ENCODE measurements at places on chromosomes 12 and 14. TPM values are rescaled to one million over a fixed set of nuclear protein-coding genes. Genes with fewer than 3 reads are reported as not detected.

- H3K36me3 ChIP-seq = no peaks in the 10 kb centered on the region
- DNase-seq = no peak
- no peak overlapping the region for H3K27ac ChIP-seq
- no peaks in the 10 kb centered on the region for H3K27me3 ChIP-seq
- H3K4me3 ChIP-seq = no peak overlapping the region
These were observed 332.2 kb downstream of the DUSP6 start for GRCh38 chr12:89020121-89020480.

DNA sequence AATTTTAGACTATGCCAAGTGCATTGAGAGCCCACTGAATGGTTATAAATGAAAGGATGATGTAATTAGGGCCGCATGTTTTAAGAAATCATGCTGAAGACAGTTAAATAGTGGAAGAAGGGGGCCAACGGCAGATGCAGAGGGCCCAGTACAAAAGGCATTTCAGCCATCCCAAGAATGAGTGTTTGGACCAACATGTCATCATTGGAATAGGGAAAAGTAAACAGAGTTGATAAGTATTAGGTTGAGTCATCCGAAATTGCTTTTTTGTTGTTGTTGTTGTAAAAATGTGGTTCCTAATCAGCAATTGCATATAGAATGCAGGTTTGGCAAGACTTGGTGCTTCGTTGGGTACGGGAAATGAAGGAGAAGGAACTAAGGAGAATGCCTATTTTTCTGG, 29.5 kb downstream of the BMP4 start:
- no peak for DNase-seq
- no peaks in the 10 kb centered on the region for H3K4me1 ChIP-seq
- no peaks in the 10 kb centered on the region for H3K27me3 ChIP-seq
- H3K27ac ChIP-seq = no peak overlapping the region

- no peak overlapping the region for H3K4me3 ChIP-seq
- H3K36me3 ChIP-seq = no peaks in the 10 kb centered on the region
- no peak overlapping the region for H3K27ac ChIP-seq
- H3K27me3 ChIP-seq = no peaks in the 10 kb centered on the region
- H3K4me1 ChIP-seq = no peaks in the 10 kb centered on the region
- no peak for DNase-seq
These were observed 106.7 kb downstream of the PPM1A start for GRCh38 chr14:60355768-60356167.

DNA sequence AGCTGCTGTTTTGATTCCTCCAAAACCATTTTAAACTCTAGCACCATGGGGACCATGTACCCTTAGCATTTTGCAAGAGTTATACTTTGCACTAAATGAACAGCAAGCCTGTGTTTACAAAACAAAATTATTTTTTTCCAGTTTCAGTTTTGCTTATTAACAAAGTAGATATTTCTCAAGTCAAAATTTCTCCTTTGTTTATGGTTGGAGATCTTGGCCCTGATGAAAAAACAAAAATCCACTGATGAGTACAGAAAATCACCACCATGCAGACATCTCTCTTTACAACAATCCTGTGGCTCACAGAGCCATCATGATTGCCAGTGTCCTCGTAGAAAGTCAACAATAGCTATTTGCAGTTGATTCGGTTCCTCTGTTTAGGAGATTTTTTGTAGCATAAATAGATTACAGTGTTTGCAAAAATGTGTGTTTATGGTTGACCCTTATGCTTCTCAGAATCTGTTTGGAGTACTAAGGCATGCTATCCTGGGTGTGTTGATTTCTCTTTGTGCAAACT, 201.1 kb upstream of the NUDT4 start:
- no peaks in the 10 kb centered on the region for H3K36me3 ChIP-seq
- H3K4me3 ChIP-seq = no peak overlapping the region
- no peak overlapping the region for H3K27ac ChIP-seq
- DNase-seq = no peak

DNA sequence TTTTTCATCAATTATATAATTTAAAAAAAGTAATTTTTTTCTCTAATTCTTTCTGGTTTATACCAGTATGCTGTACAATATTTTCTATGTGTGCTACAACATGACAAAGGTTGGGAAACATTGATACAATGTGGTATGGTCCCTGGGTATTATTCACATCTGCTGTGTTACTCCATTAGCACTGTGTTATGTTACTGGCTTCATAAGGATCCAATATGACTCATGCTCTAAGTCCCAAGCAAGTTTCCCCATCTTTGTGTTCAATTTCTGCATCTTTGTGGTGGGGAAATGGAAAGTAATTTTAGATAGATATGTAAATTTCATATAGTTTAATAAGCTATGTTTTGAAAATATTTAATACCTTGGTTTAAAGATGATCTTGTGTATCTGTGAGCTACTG, 35.8 kb downstream of the FBXO33 start:
- H3K27ac ChIP-seq = no peak overlapping the region
- no peak for DNase-seq
- no peaks in the 10 kb centered on the region for H3K27me3 ChIP-seq
- H3K36me3 ChIP-seq = no peaks in the 10 kb centered on the region
- no peak overlapping the region for H3K4me3 ChIP-seq
- H3K4me1 ChIP-seq = no peaks in the 10 kb centered on the region

GRCh38 chr12:75661908-75662307, 150.5 kb upstream of the KRR1 start:
- no peaks in the 10 kb centered on the region for H3K27me3 ChIP-seq
- no peak overlapping the region for H3K4me3 ChIP-seq
- no peak for DNase-seq
- no peak overlapping the region for H3K27ac ChIP-seq

DNA sequence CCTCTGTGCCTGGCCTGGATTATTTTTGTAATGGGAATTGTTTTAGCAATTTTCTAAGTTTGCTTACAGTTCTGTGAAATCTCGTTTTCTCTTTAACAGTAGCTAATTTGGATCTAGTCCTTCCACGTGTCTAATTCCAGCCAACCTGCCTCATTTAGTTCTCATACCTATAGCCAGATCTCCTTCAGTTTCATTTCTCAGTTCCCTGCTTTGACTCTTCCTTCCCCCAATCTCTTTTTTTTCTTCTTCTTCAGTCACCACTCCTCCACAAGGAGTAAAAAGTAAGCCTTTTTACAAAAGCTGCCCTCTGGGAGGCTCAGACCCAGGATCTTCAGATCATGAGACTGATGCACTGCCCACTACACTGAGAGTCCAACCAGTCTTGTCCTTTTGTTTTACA, 1.4 kb downstream of the THTPA start:
- H3K27me3 ChIP-seq = no peaks in the 10 kb centered on the region
- H3K27ac ChIP-seq = no peak overlapping the region
- no peaks in the 10 kb centered on the region for H3K36me3 ChIP-seq
- DNase-seq = no peak
- peaks cover 9% of the 10 kb centered on the region for H3K4me1 ChIP-seq
- no peak overlapping the region for H3K4me3 ChIP-seq

GRCh38 chr14:34837801-34838322, 37.3 kb downstream of the BAZ1A start:
- H3K36me3 ChIP-seq = no peaks in the 10 kb centered on the region
- no peak for DNase-seq
- no peaks in the 10 kb centered on the region for H3K4me1 ChIP-seq
- no peaks in the 10 kb centered on the region for H3K27me3 ChIP-seq
- no peak overlapping the region for H3K27ac ChIP-seq

DNA sequence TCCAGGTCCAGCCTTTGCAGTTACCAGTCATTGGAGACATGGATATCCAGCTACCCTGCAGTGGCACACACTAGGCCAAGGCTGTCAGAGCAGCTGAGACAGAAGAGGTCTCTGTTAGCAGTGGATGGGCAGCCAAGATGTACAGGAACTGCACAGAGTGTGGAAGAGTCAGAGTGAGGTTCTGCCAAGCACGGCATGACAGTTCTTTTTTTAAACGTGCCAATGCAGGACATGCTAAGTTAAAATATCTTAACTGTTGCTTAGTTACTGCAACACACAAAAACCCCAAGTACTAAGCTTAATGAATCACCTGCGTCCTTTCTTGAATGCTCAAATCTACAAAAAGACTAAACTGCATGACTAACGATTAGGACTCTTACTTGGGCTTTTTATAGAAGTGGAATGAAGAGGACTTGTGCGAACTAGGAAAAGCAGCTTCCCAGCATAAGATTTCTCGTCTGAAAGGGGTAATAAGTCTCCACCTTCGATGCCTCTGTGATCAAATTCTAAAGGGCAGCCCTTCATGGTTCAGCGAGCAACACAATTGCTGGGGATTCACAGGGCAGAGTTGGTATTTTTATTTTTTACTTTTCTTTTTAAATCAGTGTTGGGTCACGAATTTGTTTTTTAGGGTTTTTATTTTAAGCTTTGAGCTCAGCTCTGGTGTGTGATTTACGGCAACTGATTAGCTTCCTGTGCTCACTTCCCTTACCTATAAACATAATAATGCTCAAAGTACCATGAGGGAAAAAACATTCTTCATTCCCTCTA, 20.6 kb downstream of the MAPK1IP1L start:
- H3K4me3 ChIP-seq = no peak overlapping the region
- H3K4me1 ChIP-seq = no peaks in the 10 kb centered on the region
- H3K27me3 ChIP-seq = no peaks in the 10 kb centered on the region
- H3K36me3 ChIP-seq = peaks cover 5% of the 10 kb centered on the region
- DNase-seq = no peak
- no peak overlapping the region for H3K27ac ChIP-seq

DNA sequence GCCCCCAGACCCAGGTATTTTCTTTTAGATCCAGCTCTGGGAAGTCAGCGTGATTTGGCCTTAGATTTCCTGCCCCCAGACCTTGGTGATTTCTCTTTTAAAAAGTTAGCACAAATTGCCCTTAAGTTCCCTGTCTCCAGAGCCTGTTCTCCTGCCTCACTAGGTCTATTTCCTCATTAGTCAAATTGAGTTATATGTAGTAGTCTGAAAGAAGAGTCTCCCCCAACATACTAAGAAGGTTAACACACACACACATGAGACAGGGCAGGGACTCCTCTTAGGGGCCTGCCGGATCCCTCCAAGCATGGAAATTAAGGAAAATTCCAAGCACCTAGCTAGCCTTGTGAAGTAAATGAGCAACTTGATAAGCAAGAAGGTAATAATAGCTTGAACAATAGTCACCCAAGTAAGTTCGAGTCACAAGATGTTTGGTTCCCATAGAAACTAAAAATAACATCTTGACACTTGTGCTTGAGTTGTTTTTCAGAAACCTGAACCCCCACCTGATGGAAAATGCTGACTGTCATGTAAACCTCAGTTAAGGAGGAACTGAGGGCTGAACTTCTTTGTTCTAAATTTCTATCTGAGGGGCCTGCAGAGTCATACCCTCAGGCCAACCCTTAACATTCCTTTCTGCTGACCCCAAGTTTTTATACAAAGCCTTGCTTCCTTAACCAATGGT, 51.6 kb downstream of the CAND1 start:
- no peak overlapping the region for H3K4me3 ChIP-seq
- no peaks in the 10 kb centered on the region for H3K4me1 ChIP-seq
- no peaks in the 10 kb centered on the region for H3K36me3 ChIP-seq
- H3K27ac ChIP-seq = no peak overlapping the region
- DNase-seq = no peak

- DNase-seq = no peak
- H3K4me3 ChIP-seq = no peak overlapping the region
- H3K4me1 ChIP-seq = no peaks in the 10 kb centered on the region
- H3K36me3 ChIP-seq = no peaks in the 10 kb centered on the region
- H3K27ac ChIP-seq = no peak overlapping the region
- H3K27me3 ChIP-seq = no peaks in the 10 kb centered on the region
These were observed 21.4 kb downstream of the B4GALNT3 start for GRCh38 chr12:480831-481816.

- no peak overlapping the region for H3K4me3 ChIP-seq
- no peak overlapping the region for H3K27ac ChIP-seq
- no peaks in the 10 kb centered on the region for H3K27me3 ChIP-seq
These were observed 86.7 kb upstream of the FZD10 start for GRCh38 chr12:130075497-130076076.

DNA sequence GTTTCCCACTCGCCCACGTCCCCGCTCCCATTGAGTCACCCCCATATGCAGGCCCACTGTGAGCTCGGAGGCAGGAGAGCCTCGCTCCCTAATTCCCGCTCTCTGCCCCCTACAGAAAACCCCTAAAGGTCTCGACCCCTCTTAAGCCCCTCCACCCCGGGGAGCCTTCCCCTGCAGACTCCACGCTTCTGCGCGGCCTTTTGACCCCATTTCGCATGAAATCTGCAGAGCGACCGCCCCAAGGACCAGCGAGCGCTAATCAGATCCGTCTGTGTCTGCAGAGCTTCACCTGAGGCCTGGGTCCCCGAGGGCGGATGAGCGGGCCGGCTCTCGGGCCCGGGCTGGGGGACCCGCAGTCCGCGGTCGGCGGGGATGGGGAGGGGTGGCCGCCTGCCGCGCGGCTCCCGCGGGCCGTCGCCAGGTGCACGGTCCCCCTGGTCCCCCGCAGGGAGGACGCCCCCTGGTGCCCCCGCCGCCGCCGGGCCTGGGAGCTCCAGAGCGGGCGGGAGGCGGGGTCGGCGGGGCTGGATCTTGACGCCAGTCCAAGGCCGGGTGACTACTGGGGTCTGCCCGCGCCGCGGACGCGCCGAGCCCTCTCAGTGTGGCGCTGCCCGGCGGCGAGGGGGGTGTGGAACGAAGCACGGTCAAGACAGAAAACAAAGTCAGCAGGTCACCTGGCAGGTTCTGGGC, 10.1 kb downstream of the BMP4 start:
- H3K27ac ChIP-seq = no peak overlapping the region
- H3K4me1 ChIP-seq = no peaks in the 10 kb centered on the region
- H3K27me3 ChIP-seq = peaks cover 4% of the 10 kb centered on the region
- no peaks in the 10 kb centered on the region for H3K36me3 ChIP-seq
- no peak for DNase-seq

DNA sequence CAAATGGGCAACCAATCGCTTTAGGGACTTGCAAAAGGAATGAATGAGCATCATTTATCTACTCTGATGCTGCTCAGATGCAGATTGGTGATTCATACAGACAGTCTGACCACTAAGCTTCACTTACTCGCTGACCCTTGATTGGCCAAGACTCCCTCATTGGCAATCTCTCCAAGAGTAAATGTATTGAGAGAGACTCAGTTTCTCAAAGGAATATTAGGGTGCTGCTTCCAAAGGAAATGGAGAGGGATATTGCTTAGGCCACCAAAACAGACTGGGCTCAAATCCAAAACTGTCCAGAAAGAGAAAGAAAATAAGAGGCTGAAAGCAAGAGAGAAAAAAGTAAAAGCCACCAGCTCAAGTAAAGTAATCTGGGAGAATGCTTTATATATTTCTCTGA, 785.2 kb downstream of the GALC start:
- no peak overlapping the region for H3K4me3 ChIP-seq
- H3K36me3 ChIP-seq = no peaks in the 10 kb centered on the region
- DNase-seq = no peak
- H3K27me3 ChIP-seq = no peaks in the 10 kb centered on the region
- H3K4me1 ChIP-seq = no peaks in the 10 kb centered on the region

PTPN6 gene
- total RNA-seq = 42.2 TPM

HCAR1 gene
- not detected for total RNA-seq

ASB8 gene
- 38.2 TPM for total RNA-seq

BEST3 gene
- total RNA-seq = 0.35 TPM

BCL11B gene
- 10.2 TPM for total RNA-seq

RASAL1 gene
- total RNA-seq = 4.4 TPM

BICDL1 gene
- total RNA-seq = 9.1 TPM

ACTR6 gene
- total RNA-seq = 13.3 TPM

PRPF40B gene
- total RNA-seq = 13.6 TPM

Measured in Peyer's patch (tissue), 4 donors.